Renal pelvis (tissue), 12 donors: ENCODE measurements at places on chromosomes 3 and 15. TPM values are rescaled to one million over a fixed set of nuclear protein-coding genes. Genes with fewer than 3 reads are reported as not detected.
A peak's percentile ranks its signal among the peaks of the same experiment; 100 is the strongest.

GRCh38 chr15:82944821-82945220, 7.7 kb downstream of the HOMER2 start:
- DNase-seq: peak; percentile 59

DNA sequence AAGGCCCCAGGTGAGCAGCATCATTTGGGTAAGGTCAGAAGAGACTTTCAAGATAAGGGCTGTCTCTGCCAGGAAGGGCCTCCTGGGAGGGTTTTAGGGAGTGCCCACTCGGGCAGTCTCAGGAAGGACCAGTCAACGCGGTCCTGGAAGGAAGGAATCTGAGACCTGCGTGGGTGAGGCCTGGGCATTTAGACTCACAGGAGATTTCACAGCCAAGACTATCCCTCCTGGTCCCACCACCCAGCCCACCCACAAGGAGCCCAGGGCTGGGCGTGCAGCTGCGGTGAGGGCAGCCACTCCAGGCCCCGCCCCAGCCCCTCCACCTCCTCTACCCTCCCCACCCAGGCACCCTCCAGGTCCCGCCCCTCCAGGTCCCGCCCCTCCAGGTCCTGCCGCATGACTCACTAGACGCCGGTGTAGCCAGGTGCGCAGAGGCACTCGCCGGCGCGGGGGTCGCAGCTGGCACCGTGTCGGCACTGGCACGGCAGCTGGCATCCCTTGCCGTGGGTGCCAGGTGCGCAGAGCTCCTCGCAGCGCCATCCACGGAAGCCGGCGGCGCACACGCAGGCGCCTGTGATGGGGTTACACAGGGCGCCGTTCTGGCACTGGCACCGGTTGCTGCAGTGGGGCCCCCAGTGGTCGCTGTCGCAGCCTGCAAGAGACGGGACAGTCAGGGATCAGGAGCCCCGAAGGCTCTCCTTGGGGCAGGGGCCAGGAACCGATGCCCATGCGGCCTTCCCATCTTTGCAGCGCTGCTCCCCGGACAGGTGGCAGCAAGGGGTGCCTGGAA, 112.7 kb downstream of the RAB11A start:
- no peak for DNase-seq

- no peak for DNase-seq
Measured at GRCh38 chr3:123344907-123345594, 103.8 kb downstream of the ADCY5 start.

CPLX3 gene
- polyA plus RNA-seq: not detected

HEMK1 gene
- 33.4 TPM for polyA plus RNA-seq

GP5 gene
- polyA plus RNA-seq: 0.61 TPM

- DNase-seq: no peak
Measured at GRCh38 chr15:89450076-89451006, 46.0 kb downstream of the RHCG start.

DNA sequence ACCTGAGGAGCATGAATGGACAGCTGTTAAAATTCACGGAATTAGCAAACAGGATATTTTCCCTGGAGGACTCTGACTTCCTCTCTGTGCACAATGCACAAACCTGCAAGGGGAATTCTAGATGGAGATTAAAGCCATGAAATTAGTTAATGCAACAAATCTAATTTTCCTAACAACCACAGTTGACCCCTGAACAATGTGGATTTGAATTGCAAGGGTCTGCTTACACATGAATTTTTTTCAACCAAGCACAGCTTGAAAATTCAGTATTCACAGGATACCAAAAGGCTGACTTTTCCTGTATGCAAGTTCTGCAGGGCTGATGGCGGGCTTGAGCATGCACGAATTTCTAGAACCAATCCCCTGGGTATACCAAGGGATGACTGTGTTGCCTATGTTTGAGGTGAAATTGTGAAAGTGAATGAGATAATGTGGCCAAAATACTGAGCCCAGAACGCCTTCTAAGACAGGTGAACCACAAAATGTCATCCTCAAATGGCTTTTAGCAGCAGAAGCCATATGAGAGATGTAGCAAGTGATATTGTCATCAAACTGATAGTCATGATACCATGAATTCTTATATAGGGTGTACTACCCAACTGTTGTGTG, 52.5 kb downstream of the COL8A1 start:
- no peak for DNase-seq

DNA sequence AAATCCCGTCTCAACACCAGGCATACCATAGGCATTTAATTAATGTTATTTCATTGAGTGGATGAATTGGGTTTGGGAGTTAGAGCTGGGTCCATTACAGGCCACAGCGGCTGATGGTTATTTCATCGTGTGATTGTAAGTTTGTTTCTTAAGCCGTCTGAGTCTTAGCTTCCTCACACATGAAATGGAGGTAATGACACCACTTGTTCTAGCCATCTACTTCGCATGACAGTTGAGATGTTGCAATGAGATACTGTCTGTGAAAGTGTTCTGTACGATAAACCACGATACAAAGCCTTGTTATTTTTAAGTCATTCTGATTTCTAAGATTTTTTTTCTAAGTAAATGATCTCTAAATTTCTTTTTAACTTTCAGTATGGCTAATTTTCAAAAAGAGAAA, 8.6 kb upstream of the TP63 start:
- no peak for DNase-seq

GRCh38 chr3:101155825-101156224, 162.6 kb upstream of the ABI3BP start:
- DNase-seq: no peak

EFCC1 gene
- 3.0 TPM for polyA plus RNA-seq

GRCh38 chr3:18870642-18871041, 277.7 kb upstream of the KCNH8 start:
- DNase-seq: no peak

CLEC3B gene
- 26.5 TPM for polyA plus RNA-seq

DNA sequence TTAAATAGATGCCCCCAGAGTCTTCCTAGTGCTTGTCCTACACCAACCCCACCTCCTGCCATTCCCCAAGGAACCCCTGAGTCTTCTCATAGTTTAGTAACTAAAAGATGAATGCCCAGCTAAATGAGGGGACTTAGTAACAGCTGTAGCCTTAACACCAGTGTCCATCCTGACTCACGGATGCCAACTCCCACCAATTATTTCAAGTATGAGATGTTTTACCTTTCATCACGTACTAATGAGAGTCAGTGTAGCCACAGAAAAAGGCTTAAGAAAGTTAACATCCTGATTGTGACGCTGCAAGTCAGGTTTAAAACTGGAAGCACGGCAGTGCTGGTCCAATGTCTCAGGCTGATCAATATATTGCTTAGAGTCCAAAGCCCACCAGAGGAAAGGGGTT, 109.9 kb downstream of the FMN1 start:
- no peak for DNase-seq

GRCh38 chr15:70185251-70185711, 87.6 kb upstream of the TLE3 start:
- no peak for DNase-seq

DNA sequence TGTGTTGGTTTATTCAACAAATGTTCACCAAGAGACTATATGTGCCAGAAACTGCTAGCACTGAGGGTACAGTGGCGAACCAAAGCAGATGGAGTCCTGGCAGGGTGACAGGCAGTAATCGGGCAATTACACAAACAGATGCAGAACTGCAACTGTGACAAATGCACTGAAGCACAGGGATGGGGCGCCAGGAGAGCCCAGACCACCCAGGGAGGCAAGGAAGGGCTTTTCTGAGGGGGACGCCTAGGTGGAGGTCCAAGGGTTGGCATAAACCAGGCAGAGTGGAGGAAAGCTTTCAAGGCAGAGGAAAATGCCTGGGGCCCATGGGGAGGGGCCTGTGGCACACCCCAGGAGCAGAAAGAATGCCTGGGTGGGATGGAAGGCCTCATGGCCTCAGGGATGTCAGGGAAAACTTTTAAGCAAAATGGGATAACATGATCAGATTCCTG, 5.5 kb downstream of the DIS3L start:
- DNase-seq: no peak

DNA sequence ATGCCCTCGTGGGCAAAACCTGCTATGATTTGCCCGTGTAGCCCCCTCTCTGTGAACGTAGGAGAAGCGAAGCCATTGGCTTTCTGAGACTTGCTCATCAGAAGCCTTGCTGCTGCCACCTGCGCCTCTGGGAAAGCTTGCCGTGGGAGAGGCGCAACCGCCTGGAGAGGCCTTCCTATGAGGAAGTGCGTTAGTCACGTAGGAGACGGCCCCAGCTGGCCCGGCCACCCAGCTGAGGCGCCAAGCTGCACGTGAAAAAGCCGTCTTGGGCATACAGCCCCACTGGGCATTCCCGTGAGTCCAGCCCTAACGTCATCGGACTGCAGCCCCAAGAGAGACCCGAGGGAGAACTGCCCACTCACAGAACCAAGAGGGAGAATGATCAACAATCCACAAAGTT, 49.1 kb upstream of the TJP1 start:
- no peak for DNase-seq

POTEB gene
- polyA plus RNA-seq: not detected

GRCh38 chr3:159861369-159861987, 127.2 kb upstream of the IL12A start:
- DNase-seq: no peak

DNA sequence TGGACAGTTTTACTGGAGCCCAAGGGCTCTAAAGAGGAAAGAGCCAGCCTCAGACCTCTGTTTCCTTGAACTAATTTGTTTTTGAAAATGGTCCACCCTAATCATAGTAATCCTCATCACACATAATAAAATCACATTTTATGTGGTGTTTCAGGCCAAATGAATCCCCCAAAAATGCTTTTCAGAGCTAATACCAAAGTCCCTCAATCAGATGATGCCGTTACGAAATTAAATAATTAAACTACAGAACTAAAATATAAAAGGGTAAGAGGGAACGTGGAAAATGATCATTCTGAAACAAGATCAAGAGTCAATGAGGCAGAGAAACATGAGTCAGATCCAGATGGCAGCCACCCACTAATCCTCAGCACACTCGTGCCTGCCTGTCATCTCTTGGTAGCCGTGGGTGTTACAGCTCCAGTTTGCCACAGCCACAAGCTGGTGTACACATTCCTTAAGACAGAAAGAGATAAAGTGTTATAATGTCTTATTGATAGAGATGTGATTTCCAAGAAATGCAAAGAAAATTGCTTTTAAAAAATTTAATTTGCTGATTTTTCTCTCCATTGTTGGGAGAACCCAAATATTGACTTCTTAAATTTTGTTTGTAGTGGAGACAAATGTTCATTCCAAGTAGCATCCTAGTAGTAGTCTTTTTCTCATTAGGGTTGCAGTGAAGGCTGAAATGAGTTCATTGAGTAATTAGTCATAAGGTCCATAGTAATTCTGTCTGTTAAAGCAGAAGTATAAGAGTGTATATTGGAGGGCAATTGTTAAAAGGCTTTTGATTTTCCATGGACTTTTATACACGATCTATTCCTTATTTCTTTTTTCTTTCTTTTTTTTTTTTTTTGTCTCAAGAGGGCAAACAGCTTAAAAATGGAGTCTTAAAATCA, 104.2 kb downstream of the AGBL1 start:
- no peak for DNase-seq

SETD2 gene
- 73.5 TPM for polyA plus RNA-seq

ROPN1 gene
- 0.07 TPM for polyA plus RNA-seq

GRCh38 chr15:38954090-38954489, 389.5 kb upstream of the RASGRP1 start:
- no peak for DNase-seq

GRCh38 chr3:107981471-107982111, 109.2 kb downstream of the CD47 start:
- no peak for DNase-seq

- no peak for DNase-seq
Measured at GRCh38 chr3:76561494-76562236, 478.2 kb upstream of the ROBO2 start.

- no peak for DNase-seq
Measured at GRCh38 chr15:47866446-47866845, 149.1 kb downstream of the SEMA6D start.

IL17RB gene
- polyA plus RNA-seq: 16.2 TPM

- no peak for DNase-seq
Measured at GRCh38 chr3:185366074-185366335, 3.1 kb downstream of the MAP3K13 start.

DNA sequence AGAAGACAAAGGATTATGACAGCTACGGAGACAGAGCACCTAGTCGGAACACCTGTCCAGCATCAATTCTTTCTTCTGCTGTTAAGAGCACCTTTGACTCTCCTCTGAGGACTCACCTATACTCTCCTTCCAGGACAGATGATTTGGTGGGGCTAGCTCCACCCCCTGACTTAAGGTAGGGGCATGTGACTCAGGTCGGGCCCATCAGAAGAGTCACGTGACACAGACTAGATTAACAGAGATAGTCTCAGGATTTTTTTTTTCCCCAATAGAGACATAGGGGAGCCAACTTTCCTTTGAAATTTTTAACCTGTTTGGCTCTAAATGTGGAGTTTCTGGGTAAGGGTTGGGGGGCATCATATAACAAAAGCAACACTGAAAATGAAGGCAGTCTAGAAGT, 11.4 kb upstream of the WNT5A start:
- DNase-seq: no peak

A4GNT gene
- 1.9 TPM for polyA plus RNA-seq

- DNase-seq: no peak
Measured at GRCh38 chr3:146035366-146035765, 125.6 kb downstream of the PLOD2 start.

GRCh38 chr3:157639756-157640426, 136.7 kb upstream of the VEPH1 start:
- DNase-seq: no peak

DNA sequence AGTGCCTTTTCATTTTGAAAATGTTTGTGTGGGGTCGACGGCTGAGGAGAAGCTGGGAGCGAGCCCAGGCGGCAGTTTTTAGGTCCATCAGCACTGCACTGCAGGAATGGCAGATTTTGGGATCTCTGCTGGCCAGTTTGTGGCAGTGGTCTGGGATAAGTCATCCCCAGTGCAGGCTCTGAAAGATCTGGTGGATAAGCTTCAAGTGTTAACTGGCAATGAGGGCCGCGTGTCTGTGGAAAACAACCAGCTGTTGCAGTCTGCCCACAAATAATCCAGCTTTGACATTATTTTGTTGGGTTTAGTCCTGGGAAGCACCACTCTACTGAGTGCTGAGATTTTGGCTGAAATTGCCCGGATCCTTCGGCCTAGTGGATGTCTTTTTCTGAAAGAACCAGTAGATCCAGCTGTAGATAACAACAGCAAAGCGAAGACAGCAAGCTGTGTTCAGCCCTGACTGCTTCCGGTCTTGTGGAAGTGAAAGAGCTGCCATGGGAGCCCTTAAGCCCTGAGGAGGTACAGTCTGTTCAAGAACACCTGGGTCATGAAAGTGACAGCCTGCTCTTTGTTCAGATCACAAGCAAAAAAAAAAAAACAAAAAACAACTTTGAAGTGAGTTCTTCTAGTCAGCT, 13.1 kb upstream of the ANP32A start:
- DNase-seq: no peak

ANKUB1 gene
- not detected for polyA plus RNA-seq

MCTP2 gene
- polyA plus RNA-seq: 20.2 TPM

TMCO5A gene
- not detected for polyA plus RNA-seq

GRCh38 chr3:52216585-52217408, 8.6 kb downstream of the TLR9 start:
- DNase-seq: peak; percentile 58

GRCh38 chr3:128492671-128493569, at the start of gene GATA2:
Gene GATA2 (minus strand): TSS chr3:128493201. CDS start chr3:128487031, 6,170 bp downstream.
- no peak for DNase-seq

- no peak for DNase-seq
Measured at GRCh38 chr15:94366781-94367180, 135.4 kb downstream of the MCTP2 start.

- no peak for DNase-seq
Measured at GRCh38 chr3:183555541-183556081, at the start of gene KLHL6. Gene KLHL6 (minus strand): TSS chr3:183555706. CDS start chr3:183555653, 53 bp downstream.

GRCh38 chr3:184135149-184135910, at the start of gene EIF2B5:
Gene EIF2B5 (plus strand): TSS chr3:184135358. CDS start chr3:184135386, 28 bp downstream.
- DNase-seq: peak; percentile 96
